ENCODE measurements at places on chromosomes 12 and 14. TPM values are rescaled to one million over a fixed set of nuclear protein-coding genes. Genes with fewer than 3 reads are reported as not detected.
A peak's percentile ranks its signal among the peaks of the same experiment; 100 is the strongest.

GRCh38 chr12:63354969-63355368 lies 204.0 kb upstream of the AVPR1A start:
- no peak overlapping the region for H3K4me3 ChIP-seq
- no peak for DNase-seq
- H3K4me1 ChIP-seq, result no peaks in the 10 kb centered on the region
- H3K27me3 ChIP-seq, result no peaks in the 10 kb centered on the region

DNA sequence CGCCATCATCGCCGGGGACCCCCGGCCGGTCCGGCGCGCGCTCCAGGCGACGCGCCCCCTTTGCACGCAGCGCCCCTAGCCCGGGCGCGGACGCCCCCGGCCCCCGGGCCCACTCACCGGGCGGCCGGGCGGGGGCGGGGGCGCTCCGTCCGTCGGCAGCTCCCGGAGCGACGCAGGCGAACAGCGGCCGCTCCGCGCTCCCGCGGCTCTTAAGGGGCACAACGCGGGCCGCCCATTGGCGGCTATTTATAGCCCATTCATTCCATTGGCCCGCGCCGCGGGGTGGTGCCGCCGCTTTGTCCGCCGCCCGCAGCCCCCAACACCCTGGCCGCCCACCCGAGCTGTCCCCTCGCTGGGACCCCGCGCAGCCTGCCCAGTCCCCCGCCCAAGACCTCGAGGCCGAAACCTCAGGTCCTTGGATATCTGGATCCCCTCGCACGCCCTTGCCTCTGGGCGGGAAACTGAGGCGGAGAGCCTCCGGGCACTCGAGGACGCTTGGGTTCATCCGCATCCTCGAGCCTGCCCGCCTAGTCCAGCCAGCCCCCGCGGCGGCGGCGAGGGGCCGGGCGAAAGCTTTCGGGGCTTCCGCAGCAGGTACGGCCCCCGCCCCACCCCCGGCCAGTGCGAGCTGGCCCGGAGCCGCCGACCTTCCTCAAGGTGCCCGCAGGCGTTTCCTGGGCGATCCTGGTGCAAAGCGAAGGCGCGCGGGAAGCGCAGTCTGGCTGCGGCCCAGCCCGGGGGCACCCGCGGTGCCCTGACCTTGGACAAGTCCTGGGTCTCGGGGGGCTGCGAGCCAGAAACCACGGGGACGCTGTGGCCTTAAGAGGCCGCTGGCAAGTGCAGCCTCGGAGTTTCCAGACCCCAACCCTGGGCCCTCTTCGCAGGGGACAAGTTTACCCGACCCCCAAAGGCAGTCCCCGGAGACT lies at the start of gene CKB:
TSS of gene CKB (minus strand) at position 182 of the 926 bp plus-strand sequence. CDS start 337 bp downstream, outside the sequence.
- H3K27ac ChIP-seq, result peak within 1 kb of the TSS; percentile 71
- DNase-seq, result no peak
- H3K4me1 ChIP-seq, result peaks cover 8% of the 10 kb centered on the region
- peak within 1 kb of the TSS; percentile 42 for H3K4me3 ChIP-seq
- H3K36me3 ChIP-seq, result no peaks in the 10 kb centered on the region
- no peaks in the 10 kb centered on the region for H3K27me3 ChIP-seq

DNA sequence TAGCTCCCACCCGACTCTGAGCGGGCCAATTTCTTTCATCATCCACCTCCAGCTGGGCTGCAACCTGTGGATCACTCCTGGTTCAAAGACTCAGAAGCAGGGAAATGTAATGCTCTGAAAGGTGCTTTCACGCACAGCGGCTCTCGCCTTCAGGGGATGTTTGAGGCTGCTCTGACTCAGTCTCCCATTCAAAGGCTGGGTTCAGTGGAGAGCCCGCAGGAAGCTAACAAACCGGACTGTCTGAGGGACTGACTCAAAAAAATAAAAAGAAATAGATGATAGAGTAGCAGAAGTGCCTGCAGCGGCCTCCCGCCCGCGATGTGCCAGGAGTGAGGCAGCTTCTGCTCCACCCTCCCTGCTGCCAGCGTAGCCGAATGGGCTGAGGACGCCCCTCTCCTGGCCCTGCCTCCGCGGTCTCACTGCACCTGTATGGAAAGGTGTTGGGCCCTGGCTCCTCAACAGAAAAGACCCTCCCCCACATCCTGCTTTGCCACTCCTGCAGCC lies 98.0 kb downstream of the GCH1 start:
- H3K27ac ChIP-seq, result no peak overlapping the region
- no peak for DNase-seq
- H3K4me1 ChIP-seq, result no peaks in the 10 kb centered on the region
- H3K4me3 ChIP-seq, result no peak overlapping the region

DNA sequence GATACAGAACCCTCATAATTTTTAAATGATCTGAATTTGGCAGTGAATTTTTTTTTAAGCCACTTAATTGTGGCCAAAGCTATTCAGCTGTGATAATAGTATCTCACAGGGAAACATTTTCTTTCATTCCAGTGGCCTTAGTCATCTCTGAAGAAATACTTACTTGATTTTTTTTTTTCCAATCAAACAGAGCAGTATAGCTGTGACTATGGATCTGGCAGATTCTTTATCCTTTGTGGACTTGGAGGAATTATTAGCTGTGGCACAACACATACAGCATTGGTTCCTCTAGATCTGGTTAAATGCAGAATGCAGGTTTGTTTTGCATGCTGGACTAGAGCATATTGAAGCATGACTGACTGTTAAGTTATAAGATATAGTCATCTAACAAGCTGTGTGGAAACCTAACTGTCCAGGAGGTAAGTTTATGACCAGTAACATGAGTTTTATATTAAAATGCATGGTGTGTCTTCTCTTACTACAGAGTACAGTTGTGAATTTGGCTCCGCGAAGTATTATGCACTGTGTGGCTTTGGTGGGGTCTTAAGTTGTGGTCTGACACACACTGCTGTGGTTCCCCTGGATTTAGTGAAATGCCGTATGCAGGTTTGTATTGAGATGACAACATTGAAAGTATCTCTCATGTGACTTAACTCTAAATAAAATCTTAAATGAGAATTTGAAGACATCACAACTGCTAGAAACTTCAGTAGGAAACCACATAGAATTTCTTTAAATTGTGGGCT lies 1.9 kb downstream of the SLC25A3 start:
- peaks cover 16% of the 10 kb centered on the region for H3K4me1 ChIP-seq
- no peak overlapping the region for H3K27ac ChIP-seq
- H3K4me3 ChIP-seq, result peak overlapping the region; percentile 1

GRCh38 chr12:3746758-3747157 lies 6.2 kb downstream of the CRACR2A start:
- H3K4me3 ChIP-seq, result no peak overlapping the region
- H3K36me3 ChIP-seq, result no peaks in the 10 kb centered on the region
- H3K27ac ChIP-seq, result no peak overlapping the region

- H3K36me3 ChIP-seq, result no peaks in the 10 kb centered on the region
- no peak overlapping the region for H3K27ac ChIP-seq
- DNase-seq, result no peak
Observed at GRCh38 chr14:65173973-65174693, 71.8 kb upstream of the MAX start.

DNA sequence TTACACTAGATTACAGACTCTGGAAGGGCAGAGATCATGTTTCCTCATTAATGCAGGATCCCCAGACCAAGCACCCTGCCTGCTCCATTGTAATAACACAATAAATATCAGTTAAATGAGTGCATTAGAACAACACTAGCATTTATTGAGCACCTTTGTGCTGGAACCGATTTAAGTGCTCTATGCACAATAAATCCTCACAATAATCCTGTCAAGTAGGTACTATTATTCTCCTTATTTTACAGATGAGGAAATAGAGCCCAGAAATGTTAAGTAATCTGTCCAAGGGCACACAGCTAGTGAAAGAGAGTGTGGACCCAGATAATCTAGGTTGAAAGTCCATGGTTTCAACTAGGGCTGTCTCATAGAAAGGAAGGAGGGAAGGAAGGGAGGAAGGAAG lies 69.8 kb downstream of the MAP1LC3B2 start:
- no peak overlapping the region for H3K4me3 ChIP-seq
- H3K4me1 ChIP-seq, result peaks cover 15% of the 10 kb centered on the region
- no peaks in the 10 kb centered on the region for H3K27me3 ChIP-seq

- H3K27me3 ChIP-seq, result no peaks in the 10 kb centered on the region
- H3K4me1 ChIP-seq, result peaks cover 23% of the 10 kb centered on the region
- H3K27ac ChIP-seq, result peak overlapping the region; percentile 85
- peak; percentile 48 for DNase-seq
Observed at GRCh38 chr12:104137001-104137901, 759 bp downstream of the NFYB start.

DNA sequence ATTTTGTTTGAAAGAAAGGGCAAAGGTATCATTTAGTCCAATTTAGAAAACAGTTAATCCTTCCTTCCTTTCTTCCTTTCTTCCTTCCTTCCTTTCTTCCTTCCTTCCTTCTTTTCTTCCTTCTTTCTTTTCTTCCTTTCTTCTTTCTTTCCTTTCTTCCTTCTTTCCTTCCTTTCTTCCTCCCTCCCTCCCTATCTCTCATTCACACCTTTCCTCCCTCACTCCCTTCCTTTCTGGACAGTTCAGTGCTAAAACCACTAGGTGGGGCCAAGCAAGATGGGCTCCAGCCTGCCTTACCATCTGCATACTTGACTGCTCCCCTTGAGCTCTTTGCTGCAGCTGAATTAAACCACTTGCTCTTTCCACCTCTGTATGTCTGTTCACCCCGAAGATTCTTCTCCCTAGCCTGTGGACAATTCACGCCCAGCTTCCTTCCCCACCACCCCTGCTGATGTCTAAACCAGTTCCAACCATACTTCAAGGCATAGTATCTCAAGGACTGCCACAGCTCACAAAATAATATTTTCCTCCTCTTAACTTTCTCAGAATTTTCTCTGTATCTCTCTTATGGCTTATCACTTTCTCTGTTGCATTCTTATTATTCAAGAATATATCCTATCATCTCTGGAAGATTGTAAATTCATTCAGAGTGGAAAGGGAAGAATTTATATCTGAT lies 78.0 kb downstream of the DBX2 start:
- H3K27me3 ChIP-seq, result no peaks in the 10 kb centered on the region
- H3K36me3 ChIP-seq, result no peaks in the 10 kb centered on the region
- no peak overlapping the region for H3K27ac ChIP-seq
- H3K4me1 ChIP-seq, result no peaks in the 10 kb centered on the region
- no peak overlapping the region for H3K4me3 ChIP-seq
- no peak for DNase-seq

DNA sequence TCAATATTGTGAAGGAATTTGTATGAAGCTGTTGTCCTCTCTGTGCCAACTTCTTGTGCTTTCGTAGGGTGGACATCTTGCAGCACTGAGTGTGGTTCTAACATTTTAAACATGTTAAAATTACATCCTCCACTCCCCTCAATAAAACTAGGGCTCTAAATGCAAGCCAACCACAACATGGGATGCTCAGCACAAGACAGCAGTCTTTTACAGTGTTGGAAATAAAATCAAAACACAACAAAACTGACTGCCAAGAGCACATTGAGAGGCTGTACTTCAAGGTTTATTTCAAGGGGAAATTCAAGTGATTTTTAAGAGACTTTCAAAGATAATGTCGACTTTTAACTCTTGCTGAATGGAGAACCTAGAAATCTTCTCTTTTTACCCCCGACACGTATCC lies 396.9 kb downstream of the TMTC2 start:
- no peaks in the 10 kb centered on the region for H3K27me3 ChIP-seq
- H3K36me3 ChIP-seq, result no peaks in the 10 kb centered on the region
- H3K27ac ChIP-seq, result no peak overlapping the region
- H3K4me1 ChIP-seq, result no peaks in the 10 kb centered on the region
- no peak overlapping the region for H3K4me3 ChIP-seq

GRCh38 chr14:96598332-96598928 lies 96.2 kb downstream of the PAPOLA start:
- H3K4me1 ChIP-seq, result no peaks in the 10 kb centered on the region
- no peak for DNase-seq
- H3K36me3 ChIP-seq, result no peaks in the 10 kb centered on the region
- H3K27ac ChIP-seq, result no peak overlapping the region
- H3K4me3 ChIP-seq, result no peak overlapping the region
- H3K27me3 ChIP-seq, result no peaks in the 10 kb centered on the region

- no peaks in the 10 kb centered on the region for H3K27me3 ChIP-seq
- no peak for DNase-seq
- H3K4me1 ChIP-seq, result peaks cover 4% of the 10 kb centered on the region
- H3K27ac ChIP-seq, result peak overlapping the region; percentile 79
- H3K4me3 ChIP-seq, result peak overlapping the region; percentile 46
Observed at GRCh38 chr14:24081739-24082211, 10.4 kb downstream of the CPNE6 start.

- peak; percentile 55 for DNase-seq
- peaks cover 3% of the 10 kb centered on the region for H3K4me1 ChIP-seq
- H3K36me3 ChIP-seq, result no peaks in the 10 kb centered on the region
- H3K27me3 ChIP-seq, result no peaks in the 10 kb centered on the region
Observed at GRCh38 chr12:14768823-14769405, 34.4 kb downstream of the WBP11 start.

DNA sequence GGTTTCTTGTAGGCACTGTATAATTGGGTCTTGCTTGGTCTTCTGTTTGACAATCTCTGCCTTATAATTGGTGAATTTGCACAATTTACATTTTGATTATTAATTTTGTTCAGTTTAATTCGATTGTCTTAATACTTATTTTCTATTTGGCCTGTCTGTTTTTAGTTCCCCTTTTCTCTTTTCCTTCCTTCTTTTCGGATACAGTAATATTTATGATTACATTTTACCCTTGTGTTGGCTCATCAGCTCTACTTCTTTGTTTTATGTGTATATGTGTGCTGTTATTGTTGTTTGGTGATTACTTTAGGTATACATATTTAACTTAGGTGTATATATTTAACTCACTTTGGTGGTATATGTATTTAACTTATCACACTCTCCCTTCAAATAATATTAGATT lies 12.8 kb upstream of the BEGAIN start:
- no peaks in the 10 kb centered on the region for H3K27me3 ChIP-seq
- no peak for DNase-seq
- no peaks in the 10 kb centered on the region for H3K36me3 ChIP-seq
- no peaks in the 10 kb centered on the region for H3K4me1 ChIP-seq
- no peak overlapping the region for H3K27ac ChIP-seq

DNA sequence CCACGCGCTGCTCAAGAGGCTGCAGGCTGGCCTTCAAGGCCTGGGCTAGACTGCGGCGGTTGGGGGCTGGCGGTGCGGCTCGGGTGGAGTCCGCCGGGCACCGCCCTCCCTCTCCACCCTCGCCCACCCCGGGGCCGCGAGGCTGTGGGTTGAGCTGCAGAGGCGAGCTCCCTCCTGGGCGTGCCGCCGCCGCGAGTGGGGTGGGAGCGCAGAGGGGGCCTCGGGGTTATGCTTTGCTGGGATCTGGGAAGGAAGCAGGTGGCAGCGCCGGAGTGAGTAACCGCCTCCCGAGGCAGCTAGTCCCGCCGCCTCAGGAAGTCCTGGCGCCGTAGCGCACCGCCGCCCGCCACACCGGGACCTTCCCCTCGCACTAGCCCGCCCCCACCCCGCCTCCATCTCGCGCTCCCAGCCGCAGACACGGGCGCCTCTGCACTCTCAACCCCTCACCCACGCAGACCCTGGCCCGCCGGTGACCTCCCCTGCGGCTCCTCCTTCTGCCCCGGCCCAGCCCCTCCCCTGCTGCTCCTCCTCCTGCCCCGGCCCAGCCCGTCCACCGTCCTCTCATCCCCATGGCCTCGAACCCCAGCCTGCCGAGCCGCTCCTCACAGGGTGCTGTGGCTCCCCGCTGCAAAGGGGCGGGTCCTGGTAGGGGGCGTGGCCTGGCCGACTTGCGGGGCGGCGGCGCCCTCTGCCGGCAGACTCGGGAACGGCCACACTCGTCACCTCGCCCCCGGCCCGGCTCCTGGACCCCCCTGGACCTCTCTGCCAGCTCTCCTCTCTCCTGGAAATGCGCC lies 16.6 kb downstream of the TAMALIN start:
- DNase-seq, result peak; percentile 96
- no peaks in the 10 kb centered on the region for H3K36me3 ChIP-seq
- peak overlapping the region; percentile 62 for H3K4me3 ChIP-seq
- no peaks in the 10 kb centered on the region for H3K27me3 ChIP-seq

TRMT5 gene
- 3.9 TPM for polyA plus RNA-seq

OTOGL gene
- polyA plus RNA-seq, result 2.9 TPM

IL22 gene
- polyA plus RNA-seq, result not detected

Data from pancreas (tissue), 10 donors.